NCI-H345 (cell line): ENCODE measurements at places on chromosomes 11 and 22.

DNA sequence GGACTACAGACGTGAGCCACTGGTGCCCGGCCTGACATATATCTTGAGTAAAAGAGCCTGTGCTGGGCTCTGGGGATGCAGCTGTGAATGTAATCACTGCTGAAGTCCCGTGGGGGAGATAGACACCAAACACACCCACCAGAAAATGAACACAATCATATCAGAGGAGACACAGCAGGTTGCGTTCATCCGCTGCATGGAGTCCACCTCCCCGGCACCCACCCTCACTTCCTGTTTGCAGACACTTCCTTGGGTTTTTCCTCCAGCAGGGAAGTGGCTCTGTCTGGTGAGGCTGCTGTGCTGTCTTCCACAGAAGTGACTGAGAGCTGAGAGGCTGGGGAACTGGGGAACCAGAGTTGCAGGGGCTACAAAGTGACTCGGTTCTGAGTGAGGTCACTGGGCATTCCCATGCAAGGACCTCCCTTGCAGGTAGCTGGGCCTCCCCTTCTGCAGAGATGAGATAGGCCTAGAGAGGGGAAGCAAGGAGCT is 7.2 kb downstream of the MICALL1 start:
- no peak for DNase-seq

DNA sequence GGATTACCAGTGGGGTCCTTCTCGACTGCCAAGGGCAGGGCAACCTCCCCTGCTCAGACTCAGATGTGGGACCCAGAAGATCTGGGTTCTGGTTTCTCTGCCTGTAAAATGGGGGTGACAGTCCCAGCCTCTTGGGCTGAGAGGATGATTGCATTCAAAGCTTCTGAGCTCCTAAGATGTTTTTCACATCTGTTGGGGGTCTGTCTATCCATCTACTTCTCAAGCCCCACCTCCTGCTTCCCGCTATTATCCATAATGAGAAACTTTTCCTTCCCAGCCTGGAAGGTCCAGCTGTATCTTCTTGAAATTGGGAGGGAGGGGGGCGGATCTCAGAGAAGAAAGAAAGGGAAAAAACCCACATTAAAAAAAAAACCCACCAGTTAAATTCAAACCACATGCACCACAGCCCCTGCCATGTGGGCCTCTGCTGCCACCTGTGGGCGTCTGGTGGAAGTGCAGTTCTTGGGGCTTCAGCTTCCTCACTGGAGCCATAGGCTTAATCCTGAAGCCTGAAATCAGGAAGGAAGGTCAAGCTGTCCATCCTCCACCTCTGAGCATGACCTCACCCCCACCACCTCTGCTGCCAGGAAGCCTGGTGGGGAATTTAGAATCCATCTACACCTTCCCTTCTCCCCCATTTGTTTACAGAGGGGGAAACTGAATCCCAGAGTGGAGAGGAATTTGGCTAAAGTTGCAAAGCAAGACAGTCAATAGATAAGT is 27.3 kb downstream of the ARHGEF17 start:
- peak; percentile 74 for DNase-seq

- no peak for DNase-seq
Measured at GRCh38 chr11:134429106-134429505, 17.1 kb upstream of the B3GAT1 start.

GRCh38 chr11:34893416-34893815 is 22.8 kb downstream of the APIP start:
- no peak for DNase-seq

GRCh38 chr11:69984457-69985261 is 93.5 kb upstream of the ANO1 start:
- DNase-seq = no peak

- DNase-seq = no peak
Measured at GRCh38 chr22:27795696-27796517, 5.6 kb downstream of the MN1 start.

DNA sequence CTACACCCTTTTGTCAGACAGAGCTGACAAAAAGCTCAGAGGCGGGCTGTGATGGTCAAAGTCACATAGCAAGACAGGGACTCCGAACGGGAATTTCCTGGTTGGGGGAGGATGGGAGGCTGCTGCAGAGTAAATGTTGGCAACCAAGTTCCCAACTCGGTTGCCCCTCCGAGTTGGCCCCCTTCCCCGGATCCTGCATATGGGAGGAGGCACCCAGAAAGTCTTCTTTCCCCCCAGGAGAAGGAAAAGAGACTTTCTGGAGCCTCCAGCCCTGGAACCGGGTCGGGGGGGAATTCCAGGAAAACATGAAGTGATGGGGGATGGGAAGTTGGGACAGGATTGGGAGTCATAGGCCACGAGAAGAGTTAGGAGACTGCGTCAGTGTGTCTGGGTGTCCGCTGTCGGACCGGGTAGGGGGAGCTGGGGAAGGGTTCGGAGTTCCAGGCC is 614 bp downstream of the SELENOM start:
- no peak for DNase-seq

GRCh38 chr11:122210367-122210997 is 94.5 kb upstream of the BLID start:
- no peak for DNase-seq

DNA sequence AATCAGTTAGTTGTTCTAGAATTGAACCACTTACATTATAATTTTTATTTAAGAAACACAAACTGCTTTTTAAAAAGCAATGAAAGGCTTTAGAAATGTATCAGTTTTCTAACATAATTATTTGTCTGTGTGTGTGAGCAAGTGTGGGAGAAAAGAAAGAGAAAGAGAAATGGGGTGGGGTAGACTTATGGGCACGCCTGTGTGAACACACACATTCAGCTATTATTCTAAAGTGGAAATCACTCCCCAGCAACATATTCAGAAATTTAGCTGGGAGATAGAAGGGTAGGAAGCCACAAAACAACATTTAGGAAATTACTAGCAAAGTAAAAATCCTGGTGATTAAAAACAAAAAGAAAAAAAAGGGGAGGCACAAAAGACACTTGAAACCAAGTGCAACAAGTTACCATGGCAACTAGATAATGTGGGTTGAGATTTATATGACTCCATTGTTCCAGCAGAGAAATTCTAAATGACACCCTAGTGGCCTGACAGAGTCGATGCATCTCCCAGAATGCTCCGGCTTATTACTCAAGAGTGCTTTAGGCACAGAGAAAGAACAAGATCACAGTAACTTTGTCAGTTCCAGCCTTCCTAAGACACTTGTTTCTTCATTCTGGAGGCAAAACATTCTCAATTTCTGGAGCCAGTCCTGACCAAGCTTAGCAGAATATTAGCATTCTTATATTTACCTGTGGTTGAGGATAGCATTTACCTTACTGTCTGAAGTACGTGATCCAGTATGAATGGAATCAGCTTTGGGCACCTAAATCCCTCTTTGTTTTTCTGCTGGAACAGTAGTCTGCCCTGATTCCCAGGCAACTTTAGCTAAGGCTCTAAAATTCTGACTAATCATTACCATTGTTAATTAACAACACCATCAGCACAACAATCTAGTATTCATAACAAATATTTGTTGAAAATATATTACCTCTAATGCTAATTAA is 444.4 kb downstream of the DLG2 start:
- DNase-seq = peak; percentile 20

DNA sequence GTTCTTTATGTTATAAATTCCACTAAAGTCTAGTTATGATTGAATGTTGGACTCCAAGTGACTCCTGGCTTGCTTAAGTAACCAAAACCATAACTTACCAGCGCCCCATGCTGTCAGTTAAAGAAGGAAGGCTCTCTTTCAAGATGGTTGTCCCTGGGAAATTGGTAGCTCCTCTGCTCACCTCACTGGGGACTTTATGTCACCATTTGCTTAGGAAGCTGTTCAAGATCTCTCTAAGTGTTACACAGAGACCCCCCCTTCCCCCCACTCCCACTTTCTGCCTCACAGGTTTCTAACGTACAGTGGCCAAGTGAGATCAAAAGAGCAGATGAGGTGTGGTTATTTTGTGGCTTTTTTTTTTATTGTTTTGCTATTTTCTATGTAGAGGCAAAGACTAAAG is 301.8 kb downstream of the AASDHPPT start:
- DNase-seq = no peak

DNA sequence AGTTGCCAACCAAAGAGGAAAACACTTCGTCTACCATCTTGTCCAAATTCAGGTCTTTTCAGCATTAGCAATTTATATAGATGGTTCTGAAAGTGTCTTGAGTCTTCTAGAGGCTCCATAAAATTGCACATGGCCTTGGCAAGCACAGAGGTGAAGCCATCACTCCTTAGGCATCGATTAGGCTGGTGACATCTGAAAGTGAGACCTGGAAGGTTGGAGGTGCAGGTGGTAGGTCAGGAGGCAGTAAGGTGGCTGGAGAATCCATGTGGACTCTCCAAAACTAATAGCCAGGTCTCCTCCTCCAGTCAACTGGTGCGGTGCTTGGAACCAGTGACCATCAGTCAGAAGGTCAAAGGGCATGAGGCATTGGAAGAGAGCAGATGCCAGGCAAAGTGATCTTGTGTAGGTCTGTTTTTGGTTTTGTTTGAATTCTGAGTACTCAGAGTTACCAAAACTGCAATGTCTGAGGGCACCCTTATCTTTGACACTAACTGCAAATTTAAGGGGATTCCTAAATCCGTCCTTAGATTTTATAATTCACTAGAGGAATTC is 6.6 kb upstream of the APOL2 start:
- no peak for DNase-seq

- no peak for DNase-seq
Measured at GRCh38 chr11:94271885-94272372, 32.5 kb upstream of the IZUMO1R start.

GRCh38 chr22:19606332-19607191 is 82.4 kb upstream of the CLDN5 start:
- no peak for DNase-seq

DNA sequence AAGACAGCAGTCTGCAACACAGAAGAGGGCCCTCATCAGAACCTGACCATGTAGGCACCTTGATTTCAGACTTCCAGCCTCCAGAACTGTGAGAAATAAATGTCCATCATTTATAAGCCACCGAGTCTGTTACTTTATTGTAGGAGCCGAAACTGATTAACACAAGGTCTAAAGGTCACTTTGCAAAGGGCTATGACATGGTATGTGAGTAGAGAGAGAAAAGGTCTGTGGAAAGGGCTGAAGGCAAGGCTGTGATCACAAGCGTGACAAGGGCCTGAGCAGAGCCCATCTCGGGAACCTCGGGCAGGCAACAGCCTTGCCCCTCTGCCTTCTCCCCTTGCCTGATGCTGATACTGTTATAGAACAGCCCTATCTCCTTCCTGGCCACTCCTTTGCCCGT is 73.4 kb upstream of the TEAD1 start:
- DNase-seq = no peak

GRCh38 chr11:69949327-69949726 is 128.8 kb upstream of the ANO1 start:
- no peak for DNase-seq

DNA sequence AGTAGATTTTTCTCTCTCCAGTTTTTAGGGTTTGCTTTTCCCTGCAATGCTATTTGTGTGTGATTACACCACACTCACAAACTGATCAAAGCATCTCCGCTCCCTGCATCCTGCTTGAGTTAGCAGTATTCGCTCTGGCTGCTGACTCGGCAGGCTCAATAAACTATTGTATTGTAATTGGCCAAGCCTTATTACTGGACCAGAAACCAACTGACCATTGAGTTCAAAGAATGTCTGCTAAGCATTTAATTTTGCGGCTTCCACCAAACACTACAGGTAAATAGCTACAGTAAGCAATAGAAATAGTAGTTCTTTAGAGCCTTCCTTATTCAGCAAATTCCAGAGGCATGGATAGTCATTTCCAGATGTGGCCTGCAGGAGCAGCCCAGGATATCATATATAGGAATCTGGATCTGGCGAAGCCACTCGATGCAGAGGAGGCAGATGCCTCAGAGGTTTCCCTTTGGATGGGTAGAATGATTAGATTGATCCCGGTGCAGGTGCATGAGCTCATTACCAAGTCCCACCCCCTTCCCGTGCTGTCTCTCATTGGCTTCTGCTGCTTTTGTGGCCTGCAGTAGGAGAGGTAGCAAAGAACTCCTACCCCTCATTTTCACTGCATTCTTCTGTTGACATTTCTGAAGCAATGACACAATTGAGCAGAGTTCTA is 77.3 kb downstream of the COMMD9 start:
- DNase-seq = peak; percentile 41

- DNase-seq = no peak
Measured at GRCh38 chr11:46719048-46719542, at the start of gene F2. Gene F2 (plus strand): TSS chr11:46719213. CDS start chr11:46719236, 23 bp downstream.

GRCh38 chr11:12200279-12200990 is 90.0 kb downstream of the MICAL2 start:
- DNase-seq = peak; percentile 79

GRCh38 chr11:116613206-116613875 is 159.4 kb downstream of the BUD13 start:
- DNase-seq = no peak

- DNase-seq = no peak
Measured at GRCh38 chr11:47864901-47865300, 16.8 kb upstream of the NUP160 start.

DNA sequence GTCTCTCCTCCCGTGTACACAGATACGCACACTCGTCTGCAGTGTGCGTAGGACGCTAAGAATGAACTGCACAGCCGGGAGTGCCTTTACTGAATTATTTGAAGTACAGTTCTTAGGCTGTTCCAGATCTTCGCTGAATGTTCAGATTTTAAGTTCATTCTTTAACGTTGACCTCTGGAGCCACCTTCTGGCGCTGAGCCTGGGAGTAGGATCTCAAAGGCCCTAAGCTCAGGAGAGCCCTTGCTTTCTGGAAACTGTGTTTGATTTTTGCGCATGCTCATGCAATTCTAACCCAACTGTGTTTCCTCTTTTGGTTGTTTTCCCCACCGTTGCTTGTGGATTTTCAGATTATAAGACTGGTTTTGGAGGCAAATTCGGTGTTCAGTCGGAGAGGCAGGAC is 22.8 kb downstream of the CTTN start:
- no peak for DNase-seq

GRCh38 chr11:44853666-44854065 is 97.0 kb downstream of the TP53I11 start:
- no peak for DNase-seq
